ENCODE measurements at places on chromosomes 5 and 9.
A peak's percentile ranks its signal among the peaks of the same experiment; 100 is the strongest.

- peak; percentile 98 for DNase-seq
These were observed 477.8 kb downstream of the CCDC171 start for GRCh38 chr9:16030528-16031185.

DNA sequence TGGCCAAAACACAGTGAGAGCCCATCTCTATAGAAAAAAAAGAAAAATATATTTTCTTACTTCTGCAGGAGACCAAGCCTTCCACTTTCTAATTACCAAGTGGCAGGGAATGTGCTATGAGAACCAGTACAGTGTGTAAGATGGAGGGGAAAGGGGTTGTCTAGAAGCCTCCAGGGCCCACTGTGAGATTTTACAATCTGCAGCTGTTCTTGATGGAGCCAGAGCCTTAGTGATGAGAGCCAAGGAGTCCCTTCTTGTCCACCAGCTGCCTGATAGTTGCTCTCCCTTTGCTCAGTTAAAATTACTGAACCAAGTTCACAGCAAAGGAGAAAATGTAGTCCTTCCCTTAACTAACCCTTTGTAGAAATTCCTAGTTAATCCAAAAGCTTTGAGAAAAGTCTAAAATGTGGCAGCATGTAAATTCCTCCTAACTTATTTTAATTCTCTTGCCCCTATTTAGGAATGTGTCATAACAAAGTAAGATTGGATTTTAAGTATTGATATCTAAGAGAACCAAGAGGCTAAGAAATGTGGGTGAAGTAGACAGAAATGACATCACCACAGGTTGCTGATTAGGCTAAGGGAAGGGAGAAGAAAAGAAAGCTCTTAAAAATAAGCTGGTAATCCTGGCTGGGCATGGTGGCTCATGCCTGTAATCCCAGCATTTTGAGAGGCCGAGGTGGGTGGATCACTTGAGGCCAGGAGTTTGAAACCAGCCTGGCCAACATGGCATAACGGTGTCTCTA is 19.3 kb downstream of the SRP19 start:
- no peak for DNase-seq

DNA sequence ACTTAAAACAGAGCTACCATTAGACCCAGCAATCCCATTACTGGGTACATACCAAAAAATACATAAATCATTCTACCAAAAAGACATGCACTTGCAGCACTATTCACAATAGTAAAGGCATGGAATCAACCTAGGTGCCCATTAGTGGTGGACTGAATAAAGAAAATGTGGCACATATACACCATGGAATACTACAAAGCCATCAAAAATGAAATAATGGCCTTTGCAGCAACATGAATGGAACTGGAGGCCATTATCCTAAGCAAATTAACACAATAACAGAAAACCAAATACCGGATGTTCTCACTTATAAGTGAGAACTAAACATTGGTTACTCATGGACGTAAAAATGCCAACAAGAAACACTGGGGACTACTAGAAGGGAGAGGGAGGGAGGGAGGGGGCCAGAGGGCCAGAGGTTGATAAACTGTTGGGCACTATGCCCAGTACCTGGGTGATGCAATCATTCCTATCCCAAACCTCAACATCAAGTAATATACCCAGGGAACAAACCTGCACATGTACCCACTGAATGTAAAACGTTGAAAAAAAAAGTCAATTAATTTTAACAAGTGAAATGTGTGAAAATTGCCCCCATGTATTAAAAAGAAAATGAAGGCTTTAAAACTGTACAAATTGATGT is 24.5 kb upstream of the GPR150 start:
- DNase-seq, result no peak

GRCh38 chr5:5278815-5279381 is 138.8 kb downstream of the ADAMTS16 start:
- no peak for DNase-seq

GRCh38 chr5:5421149-5421960 is 1.1 kb upstream of the ICE1 start:
- DNase-seq, result peak; percentile 7
